Osteoblast (primary cell): ENCODE measurements at places on chromosomes 2 and 18. TPM values are rescaled to one million over a fixed set of nuclear protein-coding genes. Genes with fewer than 3 reads are reported as not detected.
A peak's percentile ranks its signal among the peaks of the same experiment; 100 is the strongest.

VRK2 gene
- 22.1 and 25.0 TPM in 2 replicates for total RNA-seq

FN1 gene
- 18,025 and 18,800 TPM in 2 replicates for total RNA-seq

IL18RAP gene
- total RNA-seq: not detected in 2 replicates

TUBB8B gene
- total RNA-seq: not detected in 2 replicates

ANKRD30BL gene
- total RNA-seq: 0.29 TPM in 1 of 2 replicates, not detected in the other

CYP1B1 gene
- total RNA-seq: 827 and 849 TPM in 2 replicates

ATOH8 gene
- total RNA-seq: 18.6 and 35.1 TPM in 2 replicates

NETO1 gene
- under 0.01 TPM in 1 of 2 replicates, not detected in the other for total RNA-seq

TNS1 gene
- total RNA-seq: 45.7 and 48.9 TPM in 2 replicates

RESP18 gene
- total RNA-seq: not detected in 2 replicates

GLI2 gene
- 3.8 and 10.1 TPM in 2 replicates for total RNA-seq

GRCh38 chr2:19797871-19798270, 103.9 kb downstream of the TTC32 start:
- H3K27me3 ChIP-seq: no peaks in the 10 kb centered on the region
- no peak for DNase-seq
- H3K36me3 ChIP-seq: no peaks in the 10 kb centered on the region
- H3K4me1 ChIP-seq: peaks cover 31% of the 10 kb centered on the region
- no peak overlapping the region for H3K4me3 ChIP-seq

GRCh38 chr2:99382143-99382542, 45.0 kb downstream of the EIF5B start:
- H3K4me1 ChIP-seq: no peaks in the 10 kb centered on the region
- DNase-seq: no peak
- peaks cover 47% of the 10 kb centered on the region for H3K36me3 ChIP-seq
- H3K27me3 ChIP-seq: no peaks in the 10 kb centered on the region
- H3K27ac ChIP-seq: no peak overlapping the region

- no peak overlapping the region for H3K4me3 ChIP-seq
- H3K4me1 ChIP-seq: no peaks in the 10 kb centered on the region
- H3K36me3 ChIP-seq: no peaks in the 10 kb centered on the region
- H3K27ac ChIP-seq: no peak overlapping the region
Observed at GRCh38 chr2:191961556-191961955, 114.7 kb upstream of the CAVIN2 start.

GRCh38 chr2:110100480-110100879, 15.1 kb downstream of the MALL start:
- H3K36me3 ChIP-seq: no peaks in the 10 kb centered on the region
- H3K27ac ChIP-seq: peak overlapping the region; percentile 98
- no peak overlapping the region for H3K4me3 ChIP-seq
- DNase-seq: no peak
- H3K4me1 ChIP-seq: peaks cover 29% of the 10 kb centered on the region
- no peaks in the 10 kb centered on the region for H3K27me3 ChIP-seq

GRCh38 chr18:11000071-11000470, 149.3 kb downstream of the PIEZO2 start:
- H3K4me3 ChIP-seq: no peak overlapping the region
- no peak overlapping the region for H3K27ac ChIP-seq
- H3K27me3 ChIP-seq: no peaks in the 10 kb centered on the region
- H3K36me3 ChIP-seq: no peaks in the 10 kb centered on the region
- no peak for DNase-seq

DNA sequence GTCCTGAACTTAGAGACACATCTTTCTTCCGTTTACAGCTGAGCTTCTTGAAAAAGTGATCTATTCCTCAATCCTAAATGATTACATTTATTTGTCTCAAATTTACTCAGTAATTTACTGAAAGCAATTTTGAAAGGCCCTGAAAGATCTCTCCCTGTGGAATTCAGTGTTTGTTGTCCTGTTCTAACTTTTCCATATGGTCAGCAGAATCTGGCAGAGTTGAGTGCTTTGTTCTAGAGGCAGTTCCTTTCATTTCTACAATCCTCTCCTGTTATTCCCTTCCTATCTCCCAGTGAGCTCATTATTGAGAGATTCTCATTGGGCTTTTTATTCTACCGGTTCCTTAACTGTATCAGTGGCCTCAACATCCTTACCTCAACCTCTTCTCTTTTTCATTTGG, 36.5 kb upstream of the REG3G start:
- no peaks in the 10 kb centered on the region for H3K4me1 ChIP-seq
- DNase-seq: no peak
- H3K27me3 ChIP-seq: no peaks in the 10 kb centered on the region
- H3K36me3 ChIP-seq: no peaks in the 10 kb centered on the region
- no peak overlapping the region for H3K27ac ChIP-seq

DNA sequence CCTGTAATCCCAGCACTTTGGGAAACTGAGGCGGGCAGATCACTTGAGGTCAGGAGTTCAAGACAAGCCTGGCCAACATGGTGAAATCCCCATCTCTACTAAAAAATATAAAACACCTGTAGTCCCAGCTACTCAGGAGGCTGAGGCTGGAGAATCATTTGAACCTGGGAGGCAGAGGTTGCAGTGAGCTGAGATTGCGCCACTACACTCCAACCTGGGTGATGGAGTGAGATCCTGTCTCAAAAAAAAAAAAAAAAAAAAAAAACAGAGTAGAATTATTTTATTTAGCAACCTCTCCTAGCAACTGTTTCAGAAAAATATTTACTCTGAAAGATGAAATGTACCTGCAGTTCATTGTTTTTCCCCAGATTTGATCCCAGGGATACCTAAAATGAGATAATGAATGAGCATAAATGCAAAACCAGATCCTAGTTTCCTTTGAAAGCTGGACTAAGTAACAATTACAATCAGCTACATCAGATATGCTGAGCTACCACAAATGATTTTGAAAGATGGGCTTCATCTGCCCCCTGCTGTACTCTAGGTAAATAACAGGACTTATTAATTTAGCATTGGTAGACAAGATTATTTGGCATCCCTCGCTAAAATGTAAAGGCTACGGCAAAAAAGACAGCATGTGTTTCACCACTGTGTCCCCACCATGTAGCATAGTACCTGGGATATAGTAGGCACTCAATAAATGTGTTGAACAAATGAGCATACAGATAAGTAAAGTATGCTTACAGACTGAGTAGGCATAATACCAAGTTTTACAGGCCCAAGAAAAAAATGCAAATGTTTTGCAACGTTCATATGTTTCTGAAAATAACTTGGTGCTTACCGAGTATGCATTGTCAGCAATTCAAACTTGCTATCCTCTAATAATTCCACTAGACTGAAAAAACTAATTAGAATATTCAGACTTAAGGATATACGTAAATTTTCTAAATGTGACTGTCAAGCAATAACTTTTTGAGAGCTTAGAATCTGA, 102.5 kb downstream of the ATL2 start:
- H3K4me3 ChIP-seq: no peak overlapping the region
- H3K4me1 ChIP-seq: peaks cover 5% of the 10 kb centered on the region
- DNase-seq: peak; percentile 70
- H3K36me3 ChIP-seq: no peaks in the 10 kb centered on the region

- H3K27me3 ChIP-seq: peaks cover 69% of the 10 kb centered on the region
- H3K4me1 ChIP-seq: peaks cover 13% of the 10 kb centered on the region
- H3K27ac ChIP-seq: no peak overlapping the region
Observed at GRCh38 chr2:74512744-74513604, 1.3 kb upstream of the TLX2 start.

DNA sequence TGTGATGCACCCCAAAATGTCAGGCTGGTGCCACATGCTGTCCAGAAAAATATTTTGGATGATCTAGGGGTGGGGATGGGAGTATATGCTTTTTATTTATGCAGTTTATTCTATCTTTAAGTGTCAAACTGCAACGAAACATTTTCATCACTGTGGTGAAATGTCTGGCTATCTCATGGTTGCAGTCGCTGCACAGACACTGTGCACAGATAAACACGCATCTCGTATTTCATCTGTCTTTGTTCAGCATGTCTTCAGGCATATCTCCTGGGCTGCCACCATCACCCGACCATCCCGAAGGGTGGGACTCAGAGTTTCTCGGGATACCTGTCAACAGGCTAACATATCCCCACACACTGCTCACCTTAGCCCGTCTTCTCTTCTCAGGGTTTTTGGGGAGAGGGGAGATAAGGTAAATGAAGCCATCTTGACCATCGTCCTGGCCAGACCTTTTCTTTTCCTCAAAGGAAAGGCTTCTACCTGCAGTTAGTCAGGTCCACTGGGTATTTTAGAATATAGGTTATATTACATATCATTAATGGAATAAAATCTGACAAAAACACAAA, 80.7 kb upstream of the NABP1 start:
- DNase-seq: no peak
- peaks cover 22% of the 10 kb centered on the region for H3K4me1 ChIP-seq
- H3K27me3 ChIP-seq: no peaks in the 10 kb centered on the region
- H3K4me3 ChIP-seq: no peak overlapping the region
- H3K27ac ChIP-seq: no peak overlapping the region
- H3K36me3 ChIP-seq: no peaks in the 10 kb centered on the region

DNA sequence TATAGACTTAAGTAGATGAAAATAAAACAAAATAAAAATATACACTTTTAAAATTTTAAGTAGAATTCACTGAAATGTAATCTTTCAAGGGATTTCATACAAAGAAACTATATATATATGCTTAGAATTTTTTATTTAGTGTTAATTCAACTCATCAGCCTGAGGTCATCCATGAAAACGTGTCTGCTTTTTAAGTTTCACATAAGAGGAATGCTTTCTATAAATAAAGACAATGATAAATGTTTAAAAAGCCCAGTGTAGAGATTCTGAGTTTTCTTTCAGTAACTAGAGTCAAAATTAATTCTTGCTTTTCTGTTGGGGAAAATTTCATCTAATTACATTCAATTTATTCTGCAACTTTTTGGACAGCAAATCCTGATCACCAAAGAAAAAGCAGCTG, 213.3 kb downstream of the MBD5 start:
- DNase-seq: no peak
- no peak overlapping the region for H3K4me3 ChIP-seq
- no peaks in the 10 kb centered on the region for H3K27me3 ChIP-seq

DNA sequence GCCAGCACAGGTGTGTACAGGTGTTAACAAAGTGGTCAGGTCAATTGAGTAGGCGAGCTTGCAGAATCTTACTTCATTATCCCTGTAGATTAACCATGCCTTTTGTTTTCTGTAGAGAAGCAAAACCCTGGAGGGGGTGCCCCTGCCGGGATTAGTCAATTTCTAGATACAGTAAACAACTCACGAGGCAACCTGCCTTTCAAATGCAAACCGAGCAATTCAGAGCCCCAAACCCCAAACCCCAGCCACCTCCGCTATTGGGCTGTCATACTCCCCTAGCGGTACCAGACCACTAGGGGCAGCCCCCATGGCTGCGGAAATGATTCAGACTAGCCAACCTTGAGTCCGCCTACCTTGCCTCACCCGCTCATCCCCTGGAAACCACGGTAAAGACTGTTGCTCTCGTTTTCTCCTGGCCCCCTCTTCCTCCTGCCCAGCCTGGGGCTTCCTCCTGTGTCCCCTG, 61.4 kb upstream of the KIF5C start:
- DNase-seq: no peak
- H3K36me3 ChIP-seq: no peaks in the 10 kb centered on the region
- H3K4me1 ChIP-seq: peaks cover 26% of the 10 kb centered on the region
- H3K4me3 ChIP-seq: no peak overlapping the region

GRCh38 chr2:207873794-207874193, 104.1 kb upstream of the FZD5 start:
- H3K27ac ChIP-seq: no peak overlapping the region
- no peaks in the 10 kb centered on the region for H3K36me3 ChIP-seq
- DNase-seq: no peak
- H3K4me1 ChIP-seq: peaks cover 28% of the 10 kb centered on the region
- no peak overlapping the region for H3K4me3 ChIP-seq

DNA sequence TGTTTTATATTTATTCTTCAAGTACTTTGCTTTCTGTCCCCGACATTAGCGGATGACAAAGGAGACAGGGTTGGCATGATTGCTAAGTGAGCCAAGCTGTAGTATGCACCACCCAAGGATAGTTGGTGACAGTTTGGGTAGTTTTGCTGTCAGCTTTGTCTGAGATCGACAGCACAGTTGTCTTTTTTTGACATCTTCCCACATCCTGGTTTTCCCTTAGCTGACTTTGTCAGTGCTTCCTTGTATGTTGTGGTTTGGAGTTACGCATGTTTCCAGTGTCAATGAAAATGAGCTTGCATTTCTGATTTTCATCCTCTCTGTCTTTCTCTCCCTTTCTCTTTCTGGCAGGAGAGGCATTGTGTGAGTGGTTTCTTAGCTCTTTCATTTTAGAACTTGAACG, 44.6 kb upstream of the DOCK10 start:
- peak; percentile 6 for DNase-seq
- no peak overlapping the region for H3K4me3 ChIP-seq
- no peaks in the 10 kb centered on the region for H3K27me3 ChIP-seq
- no peak overlapping the region for H3K27ac ChIP-seq
- peaks cover 23% of the 10 kb centered on the region for H3K4me1 ChIP-seq

GRCh38 chr2:122519366-122519765, 763.9 kb downstream of the TSN start:
- DNase-seq: no peak
- no peak overlapping the region for H3K4me3 ChIP-seq
- H3K27ac ChIP-seq: no peak overlapping the region
- H3K27me3 ChIP-seq: no peaks in the 10 kb centered on the region

DNA sequence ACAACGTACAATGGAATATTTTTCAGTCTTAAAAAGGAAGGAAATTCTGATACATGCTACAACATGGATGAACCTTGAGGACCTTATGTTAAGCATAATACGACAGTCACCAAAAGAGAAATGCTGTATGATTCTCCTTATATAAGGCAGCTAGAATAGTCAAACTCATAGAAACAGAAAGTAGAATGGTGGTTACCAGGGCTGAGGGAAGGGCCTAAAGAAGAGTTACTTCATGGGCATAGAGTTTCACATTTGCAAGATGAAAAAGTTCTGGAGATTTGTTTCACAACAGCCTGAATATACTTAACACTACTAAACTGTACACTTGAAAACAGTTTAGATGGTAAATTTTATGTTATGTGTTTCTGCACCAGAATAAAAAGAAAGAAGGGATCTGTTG, 113.3 kb downstream of the GALNT1 start:
- no peak overlapping the region for H3K27ac ChIP-seq
- DNase-seq: no peak
- H3K27me3 ChIP-seq: no peaks in the 10 kb centered on the region
- H3K36me3 ChIP-seq: peaks cover 94% of the 10 kb centered on the region

DNA sequence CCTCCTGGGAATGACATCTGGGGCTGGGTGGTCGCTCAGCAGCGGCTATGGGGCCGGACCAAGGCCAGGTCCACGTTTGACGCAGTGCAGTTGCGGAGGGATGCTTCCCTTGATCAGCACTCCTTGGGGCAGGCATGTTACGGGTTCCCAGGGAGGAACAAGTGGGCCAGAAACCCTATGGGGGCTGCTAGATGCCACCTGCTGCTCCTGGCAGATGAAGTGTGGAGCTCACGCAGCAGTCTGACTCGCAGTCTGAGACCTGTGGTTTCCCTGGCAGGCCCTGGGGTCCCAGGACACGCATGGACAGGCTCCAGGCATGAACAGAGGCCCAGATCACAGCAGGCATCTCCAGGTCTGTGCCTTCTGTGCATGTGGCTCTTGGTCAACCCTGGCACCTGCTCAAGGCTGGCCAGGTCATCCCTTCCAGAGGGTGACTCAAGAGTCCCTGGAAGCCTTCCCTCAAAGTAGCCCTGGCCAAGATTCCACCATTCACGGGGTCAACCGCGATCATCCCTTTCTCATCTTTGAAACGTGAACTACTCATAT, 20.0 kb downstream of the KCNF1 start:
- peaks cover 30% of the 10 kb centered on the region for H3K27me3 ChIP-seq
- no peak overlapping the region for H3K4me3 ChIP-seq
- no peaks in the 10 kb centered on the region for H3K36me3 ChIP-seq
- peak overlapping the region; percentile 54 for H3K27ac ChIP-seq
- peaks cover 35% of the 10 kb centered on the region for H3K4me1 ChIP-seq
